ENCODE measurements at places on chromosomes 13 and 19. TPM values are rescaled to one million over a fixed set of nuclear protein-coding genes. Genes with fewer than 3 reads are reported as not detected.

DNA sequence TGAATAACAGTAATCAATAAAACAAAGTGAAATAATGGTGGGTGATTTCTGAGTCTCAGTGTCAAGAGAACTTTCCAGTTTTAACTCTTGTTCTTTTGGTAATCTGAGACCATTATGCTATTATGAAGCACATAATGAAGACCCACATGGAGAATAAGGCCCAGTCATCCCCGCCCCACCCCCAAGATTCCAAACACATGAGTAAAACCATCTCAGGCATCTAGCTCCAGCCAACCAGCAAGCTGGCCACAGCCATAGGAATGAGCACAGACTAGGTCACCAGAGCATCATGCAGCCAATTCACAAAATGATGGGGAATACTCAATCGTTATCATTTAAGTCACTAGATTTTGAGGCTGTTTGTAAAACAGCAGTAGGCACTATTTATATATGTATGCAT lies 1769.0 kb upstream of the PCDH20 start:
- no peak for DNase-seq

- DNase-seq = no peak
Observed at GRCh38 chr19:46848389-46848788, 2.3 kb downstream of the AP2S1 start.

RPS16 gene
- 1,340 TPM for polyA plus RNA-seq

DNA sequence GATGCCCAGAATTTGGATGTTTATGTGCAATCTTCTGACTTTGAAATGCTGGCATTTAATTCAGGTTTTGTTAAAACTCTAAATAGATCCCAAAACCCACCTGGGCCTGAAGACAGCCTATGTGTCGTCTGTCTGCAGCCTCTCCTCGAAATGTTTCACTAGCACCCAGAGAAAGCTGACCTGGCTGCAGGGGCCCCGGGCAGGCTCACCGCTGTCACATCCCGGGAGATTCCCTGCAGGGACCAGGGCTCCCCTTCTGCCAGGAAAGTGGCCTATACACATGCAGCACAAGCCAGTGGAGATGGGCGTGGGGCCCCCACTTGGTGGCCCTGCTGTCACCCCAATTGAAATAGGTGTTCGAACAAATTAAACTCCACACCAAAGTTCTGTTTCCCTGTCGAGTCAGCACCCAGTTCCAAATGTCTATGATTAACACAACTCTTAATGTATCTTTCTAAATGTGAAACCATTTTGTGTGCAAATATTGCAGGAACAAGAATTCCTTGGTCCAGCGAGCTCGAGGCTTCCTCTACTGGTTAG lies 145.8 kb upstream of the ZNF507 start:
- no peak for DNase-seq

DNA sequence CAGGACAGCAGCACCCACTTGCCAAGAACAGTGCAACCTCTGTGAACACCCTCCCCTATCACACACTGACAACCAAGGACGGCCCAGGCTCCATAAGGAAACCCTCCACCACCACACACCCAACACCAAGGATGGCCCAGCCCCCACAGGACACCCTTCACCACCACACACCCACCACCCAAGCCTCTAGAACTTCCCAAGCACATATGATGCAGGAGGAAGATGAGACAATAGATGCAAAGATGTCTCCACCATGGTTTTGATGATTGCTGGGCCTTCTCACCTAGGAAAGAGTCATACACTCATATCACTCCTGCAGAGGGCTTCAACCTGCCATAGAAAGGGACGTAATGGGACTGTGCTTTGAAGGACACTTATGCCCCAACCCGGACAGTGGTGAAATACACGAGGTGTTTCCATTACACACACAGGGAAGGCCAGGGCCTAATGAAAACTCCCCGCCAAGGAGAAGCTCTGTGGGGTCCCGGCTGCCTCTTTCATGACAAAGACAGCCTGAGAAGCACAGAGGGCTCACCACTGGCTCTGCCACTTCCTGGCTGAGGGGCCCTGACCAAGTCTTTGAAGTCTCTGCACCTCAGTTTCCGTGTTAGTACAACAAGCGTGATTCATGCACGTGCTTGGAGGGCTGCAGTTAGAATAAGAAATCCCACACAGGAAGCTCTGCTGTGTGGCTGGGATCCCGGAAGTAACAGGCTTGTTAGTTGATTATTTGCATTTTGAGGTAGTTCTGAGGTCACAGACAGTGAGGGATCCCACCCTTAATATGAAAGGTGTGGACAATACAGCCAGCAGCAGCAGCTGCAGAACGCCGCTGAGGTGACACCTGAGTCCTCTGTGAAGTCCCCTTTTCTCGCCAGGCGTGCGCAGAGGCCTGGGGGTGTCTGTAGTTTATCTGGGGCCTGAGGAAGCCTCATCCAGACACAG lies 61.9 kb upstream of the ATP12A start:
- no peak for DNase-seq

DNA sequence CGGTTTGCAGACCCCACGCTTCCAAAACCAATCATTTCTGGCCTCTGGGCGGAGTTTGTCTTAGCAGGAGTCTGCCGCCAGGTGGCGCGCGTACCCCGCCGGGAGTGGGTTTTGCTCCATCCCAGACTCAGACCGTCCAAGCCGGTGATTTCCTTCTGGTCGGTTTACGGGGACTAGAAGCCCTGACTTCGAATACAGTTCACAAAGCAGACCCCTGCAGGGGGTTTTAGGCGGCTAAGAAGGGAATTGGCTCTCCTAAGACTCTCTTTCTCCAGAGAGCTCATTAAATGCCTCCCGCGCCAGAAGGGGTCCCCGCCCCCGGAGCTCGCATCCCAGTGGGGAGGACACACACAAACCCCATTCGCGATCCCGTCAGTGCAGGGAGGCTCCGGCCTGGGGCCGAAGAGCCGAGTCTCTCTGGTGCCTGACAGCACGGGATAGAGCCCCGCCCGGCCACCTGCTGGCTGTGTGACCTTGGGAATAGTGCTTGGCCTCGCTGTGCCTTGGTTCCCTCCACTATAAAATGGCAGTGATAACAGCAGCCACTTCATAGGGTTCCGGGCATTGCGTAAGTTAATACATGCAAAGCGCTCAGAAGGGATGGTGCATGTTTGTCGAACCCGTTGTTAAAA lies 8.6 kb upstream of the NUP62 start:
- peak; percentile 58 for DNase-seq

GRCh38 chr19:17393002-17393401 lies 994 bp downstream of the CCDC194 start:
- no peak for DNase-seq

GRCh38 chr19:7917267-7918061 lies 2.7 kb upstream of the SNAPC2 start:
- DNase-seq = no peak

DNA sequence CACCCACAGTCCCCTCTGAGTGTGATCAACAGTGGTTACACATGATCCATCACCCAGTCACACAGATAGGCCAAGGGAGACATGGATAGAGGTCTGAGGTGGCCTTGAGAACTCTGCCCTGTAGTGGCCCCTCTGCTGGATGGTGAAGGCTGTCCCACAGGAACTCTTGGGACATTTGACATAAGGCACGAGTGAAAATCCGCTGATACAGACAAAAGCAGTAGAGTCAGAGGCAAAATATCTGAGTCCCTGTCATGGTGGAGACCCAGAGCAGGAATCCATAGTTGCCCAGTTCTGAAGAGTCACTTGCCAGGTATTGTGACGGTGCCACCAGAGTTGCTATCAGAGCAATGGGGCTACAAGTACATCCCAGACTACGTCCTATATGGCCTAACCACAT lies 18.8 kb upstream of the SLC25A30 start:
- no peak for DNase-seq

GRCh38 chr13:53800011-53800410 lies 771.4 kb downstream of the OLFM4 start:
- no peak for DNase-seq

- no peak for DNase-seq
Observed at GRCh38 chr19:31334849-31335624, 14.2 kb downstream of the TSHZ3 start.

GRCh38 chr13:27349458-27349857 lies 75.0 kb upstream of the GTF3A start:
- DNase-seq = no peak

ACER1 gene
- 0.23 TPM for polyA plus RNA-seq

RASGRP4 gene
- 2.4 TPM for polyA plus RNA-seq

- no peak for DNase-seq
Observed at GRCh38 chr19:3160219-3160618, 18.4 kb upstream of the S1PR4 start.

- no peak for DNase-seq
Observed at GRCh38 chr13:74476365-74476764, 342.2 kb upstream of the KLF12 start.

DNA sequence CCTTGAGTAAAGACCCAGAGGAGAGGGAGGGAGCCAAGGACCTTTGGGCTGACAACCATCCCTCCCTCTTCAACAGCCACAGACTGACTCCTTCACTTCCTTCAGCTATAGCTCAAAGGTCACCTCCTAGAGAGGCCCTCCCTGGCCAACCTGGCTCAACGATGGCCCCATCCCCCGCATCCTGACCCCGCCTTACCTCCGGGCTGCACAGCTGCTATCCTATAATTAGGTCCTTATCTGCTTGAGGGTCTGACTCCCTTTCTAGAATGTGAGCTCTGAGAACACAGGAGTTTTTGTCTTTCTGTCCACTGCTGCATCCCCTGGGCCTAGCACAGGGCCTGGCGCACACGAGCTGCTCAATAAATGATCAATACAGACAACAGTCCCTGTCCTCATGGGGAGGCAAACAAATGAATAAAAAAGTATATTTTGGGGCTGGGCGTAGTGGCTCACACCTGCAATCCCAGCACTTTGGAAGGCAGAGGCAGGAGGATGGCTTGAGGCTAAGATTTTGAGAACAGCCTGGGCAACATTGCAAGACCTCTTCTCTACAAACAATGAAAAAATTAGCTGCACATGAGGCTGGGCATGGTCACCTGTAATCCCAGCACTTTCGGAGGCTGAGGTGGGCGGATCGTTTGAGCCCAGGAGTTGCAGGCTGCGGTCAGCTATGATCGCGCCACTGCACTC lies 6.6 kb upstream of the LGALS4 start:
- no peak for DNase-seq

- no peak for DNase-seq
Observed at GRCh38 chr19:45376045-45376724, 5.8 kb upstream of the ERCC2 start.

CLC gene
- 2.0 TPM for polyA plus RNA-seq

SCN1B gene
- 0.69 TPM for polyA plus RNA-seq

GRCh38 chr19:50383001-50383851 lies 921 bp upstream of the POLD1 start:
- no peak for DNase-seq

GRCh38 chr13:94480672-94481145 lies 1.2 kb upstream of the DCT start:
- DNase-seq = no peak

DNA sequence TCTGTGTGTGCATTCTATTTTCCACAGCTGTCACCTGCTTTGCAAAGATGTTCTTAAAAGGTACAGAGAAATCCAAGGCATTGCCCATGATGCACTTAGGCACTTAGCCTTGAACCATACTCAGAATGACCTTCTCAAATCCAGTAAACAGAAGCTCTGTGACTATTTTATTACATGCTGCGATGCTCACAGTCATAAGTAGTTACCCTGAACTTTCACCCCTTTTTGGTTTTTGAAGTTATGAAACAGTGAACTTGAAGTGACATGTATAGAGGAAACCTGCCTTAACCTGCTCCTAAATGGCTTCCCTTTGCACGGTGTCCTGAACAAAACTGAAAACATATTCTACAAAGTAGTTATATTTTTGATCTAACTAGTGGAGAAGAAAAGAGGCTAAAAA lies 100.4 kb downstream of the SLC10A2 start:
- DNase-seq = no peak

- DNase-seq = no peak
Observed at GRCh38 chr13:22836475-22836874, 344.3 kb upstream of the SGCG start.

DNA sequence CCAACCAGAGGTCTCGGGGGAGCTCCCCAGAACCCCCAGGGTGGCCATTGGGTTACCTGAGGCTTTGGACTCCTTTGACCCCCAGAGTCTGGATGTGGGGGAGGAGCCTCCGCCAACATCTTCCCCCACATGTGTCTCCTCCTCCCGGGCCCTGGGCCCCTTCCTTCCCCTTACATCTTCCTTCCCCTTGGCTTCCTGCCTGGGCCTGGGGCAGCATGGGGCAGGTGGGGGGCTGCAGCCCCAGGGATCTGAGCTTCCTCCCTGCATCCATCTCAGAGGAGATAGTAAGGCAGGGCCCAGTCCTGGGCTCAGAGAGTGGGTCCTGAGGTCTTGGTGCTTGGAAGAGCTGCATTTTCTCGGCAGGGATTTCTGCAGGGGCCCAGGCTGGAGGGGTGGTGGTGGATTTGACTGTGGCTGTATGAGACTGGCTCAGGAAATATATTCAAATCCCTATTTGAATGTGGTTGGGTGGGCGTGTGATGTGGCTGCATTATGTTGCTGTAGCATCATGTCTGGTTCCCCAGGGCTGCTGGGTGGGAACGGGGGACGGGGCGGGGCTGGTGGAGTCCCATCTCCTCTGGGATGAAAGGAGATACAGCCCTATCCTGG lies 919 bp downstream of the VAV1 start:
- no peak for DNase-seq

GRCh38 chr13:46106839-46107371 lies 2.1 kb upstream of the CPB2 start:
- no peak for DNase-seq

GARIN5A gene
- 3.8 TPM for polyA plus RNA-seq

DNA sequence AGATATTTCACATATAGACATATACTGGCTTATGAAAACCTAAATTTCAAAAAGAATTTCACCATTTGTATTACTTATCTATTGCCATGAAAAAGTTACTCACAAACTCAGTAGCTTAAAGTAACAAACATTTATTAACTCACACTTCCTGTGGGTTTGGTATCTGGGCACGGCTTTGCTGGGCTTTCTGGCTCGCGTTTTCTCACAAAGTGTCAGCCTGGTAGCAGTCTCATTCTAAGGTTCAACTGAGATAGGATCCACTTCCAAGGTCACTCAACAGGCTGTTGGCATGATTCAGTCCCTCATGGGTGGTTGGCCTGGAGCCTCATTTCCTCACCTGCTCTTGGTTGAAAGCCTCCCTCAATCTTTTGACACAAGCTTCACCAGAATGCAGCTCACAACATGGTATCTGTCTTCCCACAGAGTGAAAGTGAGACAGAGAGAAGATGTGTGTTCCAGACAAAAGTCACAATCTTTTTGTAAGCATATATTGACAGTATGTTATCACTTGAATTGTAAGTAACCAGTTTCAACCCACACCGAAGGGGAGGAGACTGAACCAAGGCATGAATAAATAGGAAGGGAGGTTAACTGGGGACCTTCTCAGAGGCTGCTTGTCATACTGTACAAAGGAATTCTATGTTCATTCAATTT lies 1065.8 kb upstream of the SPRY2 start:
- DNase-seq = no peak

GRCh38 chr19:2488942-2489731 lies 13.2 kb downstream of the GADD45B start:
- DNase-seq = no peak
